NCI-H1105 (cell line): ENCODE measurements at places on chromosomes 6 and 20.

- DNase-seq: no peak
These were observed 58.7 kb downstream of the EDN1 start for GRCh38 chr6:12348530-12349511.

DNA sequence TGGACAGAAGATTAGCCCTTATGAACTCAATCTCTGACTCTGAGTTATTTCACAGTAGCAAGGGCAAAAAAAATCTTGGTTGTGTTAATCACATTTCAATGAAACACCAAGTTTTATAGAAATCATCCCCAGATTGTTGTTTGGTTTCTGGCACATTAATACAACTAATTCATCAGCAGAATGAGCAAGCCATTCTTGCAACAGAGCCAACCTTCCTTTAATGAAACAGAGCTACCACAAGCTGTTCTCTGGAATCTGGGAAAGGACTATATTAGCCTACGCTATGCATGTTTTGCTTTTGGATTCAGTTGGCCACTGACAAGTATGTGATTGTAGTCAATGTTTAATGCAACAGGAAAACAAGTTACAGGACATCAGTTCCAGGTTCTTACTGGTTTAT lies 13.8 kb upstream of the POPDC3 start:
- DNase-seq: no peak

- DNase-seq: no peak
These were observed 8.1 kb downstream of the NEDD9 start for GRCh38 chr6:11224252-11224965.

DNA sequence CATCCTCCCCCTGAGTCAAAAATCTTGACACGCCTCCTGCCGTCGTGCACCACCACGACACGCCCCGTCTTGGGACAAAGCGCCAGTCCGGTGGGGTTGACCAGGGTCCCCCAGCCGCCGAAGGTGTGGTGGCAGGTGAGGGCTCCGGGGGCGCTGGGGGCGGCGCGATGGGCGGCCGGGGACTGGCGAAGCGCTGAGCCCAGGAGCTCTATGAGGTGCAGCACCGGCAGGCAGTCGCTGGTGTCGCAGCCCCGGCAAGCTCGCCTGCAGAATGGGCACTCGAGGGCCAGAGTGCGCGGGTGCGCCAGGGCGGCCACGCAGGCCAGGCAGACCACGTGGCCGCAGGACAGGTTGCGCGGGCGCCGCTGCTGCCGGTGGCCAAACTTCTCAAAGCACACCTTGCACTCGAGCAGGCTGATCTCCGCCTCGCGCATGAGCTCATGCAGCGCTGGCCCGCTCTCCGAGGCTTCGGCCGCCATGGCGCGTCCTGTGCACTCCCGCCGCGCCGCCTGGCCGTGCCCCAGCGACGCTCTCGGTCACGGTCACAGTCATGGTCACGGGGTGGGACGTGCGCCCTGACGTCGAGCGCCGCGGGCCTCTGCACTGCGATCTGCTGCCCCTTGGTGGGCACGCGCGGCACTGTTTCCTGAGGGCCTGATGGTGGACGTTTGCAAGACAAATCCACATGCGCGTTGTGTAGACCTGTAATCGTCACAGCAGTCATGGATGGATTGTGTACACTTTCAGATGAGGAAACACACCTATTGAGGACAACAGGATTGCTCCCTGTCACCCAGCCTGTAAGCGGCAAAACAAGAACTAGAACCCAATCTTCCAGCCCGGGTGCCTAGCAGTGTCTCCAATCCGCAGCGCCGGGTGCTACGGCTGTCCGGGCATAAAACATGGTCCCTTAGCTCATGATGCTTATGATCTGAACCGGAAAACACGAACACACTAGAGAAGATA lies at the start of gene NHLRC1:
NHLRC1 (minus strand) TSS at position 550 of the 966 bp plus-strand sequence; CDS start at position 479, 71 bp downstream.
- DNase-seq: peak; percentile 55

DNA sequence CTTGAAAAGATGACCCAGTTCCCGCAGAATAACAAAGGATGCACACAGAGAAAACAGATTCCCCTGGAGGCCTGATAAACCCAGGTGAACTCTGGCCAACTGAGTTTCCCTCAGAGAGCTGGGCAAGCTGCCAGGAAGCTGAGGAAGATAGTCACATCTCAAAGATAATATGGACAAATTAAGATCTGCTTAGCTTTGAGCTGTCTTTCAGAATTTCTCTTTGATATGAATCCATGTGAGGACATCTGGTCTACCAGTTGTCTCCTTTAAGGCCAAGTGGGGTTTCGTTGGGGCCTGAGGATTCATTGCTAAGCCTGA lies 59.5 kb downstream of the ID4 start:
- DNase-seq: no peak

DNA sequence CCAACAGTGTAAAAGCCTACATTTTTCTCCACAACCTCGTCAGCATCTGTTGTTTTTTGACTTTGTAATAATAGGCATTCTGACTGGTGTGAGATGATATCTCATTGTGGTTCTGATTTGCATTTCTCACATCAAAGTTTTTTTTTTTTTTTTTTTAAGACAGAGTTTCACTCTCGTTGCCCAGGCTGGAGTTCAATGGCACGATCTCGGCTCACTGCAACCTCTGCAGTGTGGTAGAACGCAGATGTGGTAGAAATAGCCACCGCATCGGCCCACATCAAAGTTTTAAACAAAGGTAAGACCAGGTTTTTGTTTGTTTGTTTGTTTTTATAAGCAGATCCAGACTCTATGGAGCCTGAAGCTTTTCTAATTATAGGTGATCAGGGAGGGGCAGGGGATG lies 12.7 kb upstream of the PPP1R3G start:
- DNase-seq: no peak

DNA sequence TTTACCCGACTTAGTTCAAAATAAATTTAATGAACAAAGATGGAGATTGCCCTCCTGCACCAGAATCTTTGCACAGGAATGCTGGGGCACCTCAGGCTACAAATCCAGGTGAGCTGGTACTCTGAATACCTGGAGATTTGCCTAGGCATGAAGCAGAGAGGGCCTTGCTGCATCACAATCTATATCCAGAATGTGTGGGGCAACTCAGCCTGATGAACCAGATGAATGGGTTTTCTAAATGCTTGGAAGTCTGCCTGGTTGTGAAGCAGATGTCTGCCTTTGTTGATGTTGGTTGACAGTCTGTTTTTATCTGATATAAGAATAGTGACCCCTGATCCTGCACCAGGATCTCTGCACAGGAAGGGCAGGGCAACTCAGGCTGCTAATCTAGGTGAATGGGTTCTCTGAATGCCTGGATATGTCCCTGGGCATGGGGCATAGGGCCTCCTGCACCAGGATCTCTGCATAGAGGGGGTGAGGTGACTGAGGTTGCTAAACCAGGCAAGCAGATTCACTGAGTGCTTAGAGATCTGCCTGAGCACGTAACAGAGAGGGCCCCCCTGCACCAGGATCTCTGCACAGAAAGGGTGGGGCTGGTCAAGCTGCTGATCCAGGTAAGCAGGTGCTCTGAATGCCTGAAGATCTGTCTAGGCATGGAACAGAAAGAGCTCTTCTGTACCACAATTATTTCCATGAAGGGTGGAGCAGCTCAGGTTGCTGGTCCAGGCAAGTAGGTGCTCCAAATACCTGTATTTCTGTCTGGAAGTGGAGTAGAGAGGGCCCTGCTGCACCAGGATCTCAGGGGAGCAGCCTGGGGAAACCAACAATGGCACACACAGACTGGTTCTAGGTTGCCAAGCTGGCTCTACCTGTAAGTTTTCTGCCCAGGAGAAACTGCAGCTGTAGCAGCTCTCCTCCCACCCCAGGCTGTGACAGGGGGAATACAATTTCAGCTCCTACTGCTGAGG lies 437.5 kb downstream of the MMUT start:
- no peak for DNase-seq

GRCh38 chr20:8221887-8222419 lies 89.9 kb downstream of the PLCB1 start:
- DNase-seq: no peak

GRCh38 chr6:116385921-116386320 lies 15.2 kb downstream of the DSE start:
- DNase-seq: no peak

GRCh38 chr6:4561773-4562400 lies 214.3 kb upstream of the CDYL start:
- DNase-seq: no peak

- no peak for DNase-seq
These were observed 10.8 kb upstream of the RNF24 start for GRCh38 chr20:4026093-4026601.

GRCh38 chr6:140590641-140591040 lies 1216.2 kb upstream of the CITED2 start:
- no peak for DNase-seq

DNA sequence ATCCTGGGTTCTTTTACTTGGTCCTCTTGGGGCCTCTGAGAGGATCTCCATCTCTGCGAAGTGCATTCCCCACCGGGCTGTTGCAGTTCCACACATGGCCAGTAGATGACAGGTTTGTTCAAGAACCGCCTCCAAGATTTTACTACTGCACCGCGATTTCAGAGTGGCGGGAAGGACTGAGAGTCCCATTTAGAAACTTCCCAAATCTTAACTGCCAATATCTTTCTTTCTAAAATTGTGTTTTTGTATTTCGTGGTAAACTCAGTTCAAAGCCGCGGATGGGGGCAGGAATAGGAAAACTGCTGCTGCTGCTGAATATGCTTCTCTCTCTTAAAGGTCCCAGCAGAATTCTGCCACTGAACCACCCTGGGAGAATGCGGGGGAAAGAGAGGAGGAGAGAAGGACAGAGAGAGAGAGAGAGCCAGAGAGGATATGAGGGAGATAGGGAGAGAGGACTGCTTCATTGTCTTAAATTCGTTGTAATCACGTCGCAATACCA lies 8.6 kb upstream of the BTNL2 start:
- peak; percentile 25 for DNase-seq

- DNase-seq: no peak
These were observed 211.4 kb upstream of the ECI2 start for GRCh38 chr6:4346659-4347333.

- DNase-seq: no peak
These were observed 19.6 kb downstream of the SLC22A2 start for GRCh38 chr6:160238761-160239751.

- no peak for DNase-seq
These were observed 67.5 kb upstream of the FBXO30 start for GRCh38 chr6:145882121-145882531.

DNA sequence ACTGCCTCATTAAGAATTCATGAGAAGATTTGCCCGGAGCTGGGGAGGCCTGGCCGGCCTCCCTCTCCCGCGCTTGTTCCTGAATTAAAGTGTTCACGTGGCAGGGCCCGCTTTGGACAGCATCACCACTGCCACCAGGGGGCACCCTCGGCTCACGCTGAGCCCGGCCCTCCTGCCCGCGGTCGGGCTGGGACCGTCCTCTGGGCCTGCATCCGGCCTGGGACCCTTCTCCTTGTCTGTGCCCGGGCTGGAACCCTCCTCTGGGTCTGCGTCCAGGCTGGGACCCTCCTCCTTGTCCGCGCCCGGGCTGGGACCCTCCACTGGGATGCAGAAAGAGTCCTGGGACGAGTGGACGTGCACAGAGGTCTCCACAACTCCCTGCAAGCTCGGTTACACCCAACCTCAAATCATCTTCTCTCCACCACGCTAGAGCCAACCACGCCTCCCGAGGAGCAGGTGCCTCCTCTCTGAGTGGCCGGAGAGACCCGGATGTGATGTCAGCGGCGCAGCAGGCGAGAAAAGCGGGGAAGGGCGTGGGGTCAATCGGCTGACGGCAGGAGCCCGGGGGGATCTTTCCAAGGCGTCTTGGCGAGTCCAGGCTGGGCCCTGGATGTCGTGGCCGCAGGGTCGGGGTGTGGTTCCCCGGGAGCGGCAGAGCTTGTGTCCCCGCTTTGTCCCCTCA lies 50.9 kb upstream of the DACT2 start:
- peak; percentile 64 for DNase-seq

DNA sequence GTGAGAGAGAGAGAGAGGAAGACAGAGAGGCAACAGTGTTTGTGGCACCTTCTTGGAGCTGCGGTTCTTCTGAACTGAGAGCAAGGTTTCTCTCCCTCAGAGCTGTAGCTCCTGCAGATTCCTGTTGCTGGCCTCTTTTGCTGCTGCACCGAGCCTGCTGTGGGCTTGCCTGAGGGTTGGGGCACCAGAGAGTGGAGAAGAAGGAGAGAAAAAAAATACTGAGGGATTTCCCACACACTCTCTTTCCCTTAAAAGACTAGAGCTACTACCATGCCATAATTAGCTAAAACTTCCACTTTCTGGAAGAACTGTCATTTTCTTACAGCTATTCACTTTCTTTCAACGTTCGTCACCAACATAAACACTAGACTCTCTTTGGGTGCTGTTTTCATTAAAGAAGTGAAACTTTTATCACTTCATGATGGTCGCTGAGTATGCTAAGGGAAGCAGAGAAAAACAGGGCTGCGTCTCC lies 18.2 kb upstream of the ECI2 start:
- no peak for DNase-seq

DNA sequence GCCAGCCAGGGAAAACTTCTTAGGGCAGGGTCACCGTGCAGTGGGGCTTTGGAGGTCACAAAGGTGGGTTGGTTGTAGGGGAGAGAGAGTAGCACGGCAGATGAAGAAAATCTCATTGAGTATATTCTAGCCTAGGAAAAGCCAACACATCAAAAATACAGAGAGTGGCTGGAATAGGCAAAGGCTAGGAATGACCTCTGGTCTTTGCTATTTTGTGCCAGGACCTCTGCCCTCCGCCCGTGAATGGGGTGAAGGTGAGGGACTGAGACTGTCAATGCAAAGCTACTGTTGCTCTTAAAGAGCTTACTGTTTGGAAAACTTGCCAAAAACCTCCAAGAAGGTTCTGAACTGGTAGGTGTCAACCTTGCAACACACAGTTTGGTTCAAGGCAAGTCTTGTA lies 346.7 kb downstream of the CDH26 start:
- no peak for DNase-seq

DNA sequence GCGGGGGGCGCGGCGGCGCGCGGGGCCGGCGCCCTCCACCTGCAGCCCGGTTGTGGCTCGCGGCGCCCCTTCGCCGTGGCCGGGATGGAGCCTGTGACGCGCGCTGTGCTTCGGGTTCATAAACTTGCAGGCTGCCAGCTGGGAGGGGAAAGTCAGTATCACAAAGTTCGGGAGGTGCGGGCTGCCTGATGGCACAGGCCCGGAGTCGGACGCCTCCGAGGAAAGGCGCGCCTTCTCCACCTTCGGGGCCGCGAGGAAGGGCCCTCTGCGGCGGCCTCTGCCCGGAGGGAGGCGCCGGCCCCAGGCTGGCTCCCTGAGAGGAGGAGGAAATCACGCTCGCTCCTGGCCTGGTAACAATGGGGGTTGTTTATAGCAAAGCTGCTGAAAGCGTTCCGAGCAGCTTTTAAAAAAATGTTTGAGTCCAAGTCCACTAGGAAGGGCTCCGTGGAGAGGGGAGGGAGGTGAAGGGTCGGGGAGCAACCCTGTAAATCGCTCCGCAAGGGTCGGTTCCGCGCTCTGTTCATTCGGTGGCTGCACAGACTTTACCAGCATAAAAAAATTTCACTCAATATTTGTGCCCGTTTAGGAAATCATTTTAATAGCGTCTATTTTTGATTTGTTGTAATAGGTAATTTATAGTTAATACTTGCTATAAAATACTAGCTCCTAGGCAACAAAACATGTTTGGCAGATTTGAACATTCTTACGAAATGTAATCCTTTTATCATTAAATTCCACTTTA lies 1.0 kb downstream of the AFDN start:
- DNase-seq: peak; percentile 61
